ENCODE measurements at places on chromosomes 7 and 10.

- DNase-seq, result no peak
These were observed 59.1 kb upstream of the COL1A2 start for GRCh38 chr7:94335586-94335985.

GRCh38 chr10:97075961-97076525 is 109.7 kb downstream of the SLIT1 start:
- DNase-seq, result no peak

DNA sequence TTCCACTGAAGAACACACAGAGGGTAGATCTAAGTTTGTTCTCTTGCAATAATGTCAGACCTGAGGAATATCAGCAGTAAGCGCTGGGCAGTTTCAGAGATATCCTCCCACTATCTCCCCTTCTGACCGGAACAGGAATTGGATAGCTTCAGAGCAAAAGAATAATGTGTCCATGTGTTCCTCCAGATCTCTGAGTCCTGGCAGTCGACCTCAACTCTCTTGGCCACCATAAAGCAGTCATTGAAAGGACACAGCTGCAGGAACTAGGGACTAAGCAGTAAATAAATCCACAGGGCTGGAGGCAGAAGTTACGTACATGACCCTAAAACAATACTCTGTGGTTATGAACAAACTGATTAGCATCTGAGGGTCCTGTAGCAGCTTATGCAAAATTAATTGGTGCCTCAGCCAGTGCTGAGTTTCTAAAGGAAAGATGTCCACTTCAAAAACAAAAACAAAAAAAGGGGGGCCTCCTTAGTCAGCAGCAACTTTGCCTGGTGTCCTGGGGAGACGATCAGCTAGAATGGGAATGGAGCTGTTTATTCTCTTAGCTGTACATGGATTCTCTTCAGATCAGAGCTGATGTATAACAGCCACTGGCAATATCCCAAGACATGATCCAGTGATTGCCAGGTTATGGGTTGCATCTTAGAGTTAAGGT is 6.4 kb upstream of the PRTFDC1 start:
- DNase-seq, result no peak

GRCh38 chr7:157125376-157126223 is 13.1 kb upstream of the UBE3C start:
- no peak for DNase-seq

GRCh38 chr7:142785841-142786250 is 15.1 kb downstream of the PRSS2 start:
- no peak for DNase-seq

GRCh38 chr10:71607082-71607443 is 112.5 kb downstream of the C10orf105 start:
- no peak for DNase-seq

GRCh38 chr7:139947021-139947420 is 115.7 kb downstream of the PARP12 start:
- no peak for DNase-seq

- no peak for DNase-seq
These were observed 33.4 kb upstream of the NRBF2 start for GRCh38 chr10:63099734-63100133.

DNA sequence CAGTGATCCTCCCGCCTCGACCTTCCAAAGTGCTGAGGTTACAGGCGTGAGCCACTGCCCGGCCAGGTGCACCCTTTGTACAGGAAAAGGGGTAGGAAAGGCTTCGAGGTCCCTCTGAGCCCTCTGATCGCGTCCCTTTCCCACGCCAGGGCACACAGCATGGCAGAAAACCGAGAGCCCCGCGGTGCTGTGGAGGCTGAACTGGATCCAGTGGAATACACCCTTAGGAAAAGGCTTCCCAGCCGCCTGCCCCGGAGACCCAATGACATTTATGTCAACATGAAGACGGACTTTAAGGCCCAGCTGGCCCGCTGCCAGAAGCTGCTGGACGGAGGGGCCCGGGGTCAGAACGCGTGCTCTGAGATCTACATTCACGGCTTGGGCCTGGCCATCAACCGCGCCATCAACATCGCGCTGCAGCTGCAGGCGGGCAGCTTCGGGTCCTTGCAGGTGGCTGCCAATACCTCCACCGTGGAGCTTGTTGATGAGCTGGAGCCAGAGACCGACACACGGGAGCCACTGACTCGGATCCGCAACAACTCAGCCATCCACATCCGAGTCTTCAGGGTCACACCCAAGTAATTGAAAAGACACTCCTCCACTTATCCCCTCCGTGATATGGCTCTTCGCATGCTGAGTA is 871 bp downstream of the POP7 start:
- DNase-seq, result no peak

DNA sequence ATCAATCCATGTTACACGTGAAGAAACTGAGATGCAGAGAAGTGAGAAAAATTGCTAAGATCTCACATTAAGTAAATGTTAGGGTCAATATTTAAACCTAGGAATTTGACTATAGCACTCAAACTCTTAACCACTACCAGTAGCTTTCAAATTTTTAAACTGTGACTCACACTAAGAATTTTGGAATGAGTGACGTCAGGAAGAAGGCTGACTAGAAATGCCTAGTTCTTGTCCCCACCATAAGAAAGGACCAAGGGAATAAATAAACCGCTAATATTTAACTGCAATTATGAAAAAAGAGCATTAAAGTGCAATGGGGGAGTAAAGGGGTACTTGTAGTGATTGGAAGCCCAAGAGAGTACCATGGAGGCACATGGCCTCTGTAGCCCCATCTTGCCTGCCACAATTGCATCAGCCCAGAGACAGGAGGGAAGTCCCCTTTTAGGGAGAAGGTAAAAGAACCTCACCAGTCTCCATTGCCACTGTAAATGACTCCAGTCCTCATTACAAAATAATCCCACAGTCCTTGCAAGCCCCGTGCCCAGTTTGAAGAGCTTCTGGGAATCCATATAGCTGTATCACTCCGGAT is 3.5 kb upstream of the AKR1B1 start:
- DNase-seq, result no peak

DNA sequence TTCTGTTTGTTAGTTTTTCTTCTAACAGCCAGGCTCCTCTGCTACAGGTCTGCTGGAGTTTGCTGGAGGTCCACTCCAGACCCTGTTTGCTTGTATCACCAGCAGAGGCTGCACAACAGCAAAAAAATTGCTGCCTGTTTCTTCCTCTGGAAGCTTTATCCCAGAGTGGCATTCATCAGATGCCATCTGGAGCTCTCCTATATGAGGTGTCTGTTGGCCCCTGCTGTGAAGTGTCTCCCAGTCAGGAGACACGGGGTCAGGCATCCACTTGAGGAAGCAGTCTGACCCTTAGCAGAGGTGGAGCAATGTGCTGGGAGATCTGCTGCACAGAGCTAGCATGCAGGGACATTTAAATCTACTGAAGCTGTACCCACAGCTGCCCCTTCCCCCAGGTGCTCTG is 26.7 kb upstream of the CROT start:
- peak; percentile 49 for DNase-seq

DNA sequence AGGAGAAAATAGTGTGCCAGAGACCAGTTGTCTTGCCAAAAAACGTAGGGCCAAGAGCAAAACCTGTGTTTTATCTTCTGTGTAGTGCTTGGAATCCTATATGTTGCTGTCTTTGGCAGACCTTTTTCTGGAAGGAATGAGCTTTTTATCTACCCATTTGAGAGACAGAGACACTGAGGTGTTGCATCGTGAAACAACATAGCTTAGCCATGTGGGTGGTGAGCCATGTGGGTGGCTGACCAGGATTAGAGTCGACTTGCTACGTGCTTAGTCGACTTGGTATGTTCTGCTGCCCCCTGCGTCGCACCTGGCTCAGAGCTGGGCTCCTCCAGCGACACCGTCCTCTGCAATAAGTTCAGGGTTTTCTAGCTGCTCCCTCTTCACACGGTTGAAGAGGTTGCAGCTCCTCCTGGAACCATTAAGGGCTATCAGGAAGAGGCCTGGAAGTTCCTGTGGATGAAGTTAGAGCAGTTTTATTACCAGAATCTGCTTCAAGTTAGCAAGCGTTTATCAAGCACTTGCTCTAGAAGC is 175.8 kb downstream of the SH2D4B start:
- DNase-seq, result no peak

DNA sequence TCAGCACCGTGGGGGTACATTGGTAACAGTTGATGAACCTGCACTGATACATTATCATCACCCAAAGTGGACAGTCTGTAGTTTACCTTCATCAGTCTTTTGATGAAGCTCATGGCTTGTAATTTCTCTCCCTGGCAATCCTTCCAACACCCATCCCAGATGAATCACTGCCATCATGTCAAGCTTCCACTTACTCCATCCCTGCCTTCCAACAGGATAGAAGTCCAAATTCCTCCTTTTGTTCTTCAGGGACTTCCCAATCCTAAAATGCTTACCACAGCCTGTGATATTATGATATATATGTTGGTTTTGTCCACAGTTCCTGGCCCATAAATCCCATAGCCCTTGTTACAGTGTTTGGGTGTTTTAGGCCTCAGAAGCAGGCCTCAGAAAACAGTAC is 16.1 kb downstream of the SNX10 start:
- no peak for DNase-seq
